ENCODE measurements at places on chromosomes 3 and 15.

- DNase-seq = no peak
Observed at GRCh38 chr3:14486460-14486859, 53.7 kb downstream of the GRIP2 start.

- no peak for DNase-seq
Observed at GRCh38 chr3:65479990-65480389, 558.7 kb downstream of the MAGI1 start.

GRCh38 chr15:41490355-41490754 is 3.3 kb upstream of the ITPKA start:
- peak; percentile 96 for DNase-seq

DNA sequence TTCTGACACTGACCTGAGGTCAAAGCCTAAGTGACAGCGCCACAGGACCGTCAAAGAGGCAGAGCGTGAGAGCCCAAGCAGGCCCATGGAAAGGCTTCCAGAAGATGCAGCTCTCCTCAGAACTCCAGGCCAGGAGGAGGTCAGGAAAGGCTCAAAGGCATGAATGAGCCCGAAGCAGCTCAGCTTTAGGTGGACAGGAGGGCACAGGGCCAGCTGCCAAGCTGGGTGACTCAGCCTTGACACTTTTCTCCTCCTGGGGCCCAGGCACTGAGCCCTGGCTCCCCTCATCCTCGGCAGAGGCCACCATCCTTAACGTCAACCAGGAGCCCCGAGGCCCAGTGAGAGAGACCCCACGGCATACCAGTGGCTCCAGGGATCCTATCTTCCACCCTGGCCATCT is 62.9 kb downstream of the ADCY5 start:
- DNase-seq = no peak

GRCh38 chr15:74608786-74609185 is 6.8 kb upstream of the CLK3 start:
- no peak for DNase-seq

DNA sequence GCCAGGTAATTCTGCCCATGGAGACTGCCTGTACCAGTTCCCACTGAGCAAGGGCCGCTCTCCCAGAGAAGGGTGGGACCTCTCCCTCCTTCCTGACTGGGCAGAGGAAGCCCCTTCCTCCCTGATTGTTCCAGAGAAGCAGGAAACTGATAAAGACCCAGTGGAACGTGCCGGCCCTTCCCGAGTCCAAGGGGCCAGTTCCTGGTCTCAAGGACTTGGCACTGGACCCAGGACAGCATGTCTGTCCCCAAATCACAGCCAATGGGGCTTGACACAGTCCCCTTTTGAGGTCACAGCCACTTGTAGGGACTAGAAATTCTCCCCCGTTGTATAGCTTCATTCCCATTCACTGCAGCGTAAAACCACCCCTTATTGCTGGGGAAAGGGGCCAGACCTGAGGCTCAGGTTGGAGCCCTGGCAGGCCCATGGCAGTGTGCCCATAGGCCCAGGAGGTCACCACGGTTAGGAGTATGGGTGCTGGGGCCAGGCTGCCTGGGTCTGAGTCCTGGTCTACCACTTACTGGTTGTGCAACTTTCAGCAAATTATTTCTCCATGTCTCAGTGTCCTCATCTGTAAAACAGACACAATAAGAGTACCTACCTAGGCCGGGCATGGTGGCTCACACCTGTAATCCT is 18.1 kb downstream of the CSRNP1 start:
- no peak for DNase-seq

DNA sequence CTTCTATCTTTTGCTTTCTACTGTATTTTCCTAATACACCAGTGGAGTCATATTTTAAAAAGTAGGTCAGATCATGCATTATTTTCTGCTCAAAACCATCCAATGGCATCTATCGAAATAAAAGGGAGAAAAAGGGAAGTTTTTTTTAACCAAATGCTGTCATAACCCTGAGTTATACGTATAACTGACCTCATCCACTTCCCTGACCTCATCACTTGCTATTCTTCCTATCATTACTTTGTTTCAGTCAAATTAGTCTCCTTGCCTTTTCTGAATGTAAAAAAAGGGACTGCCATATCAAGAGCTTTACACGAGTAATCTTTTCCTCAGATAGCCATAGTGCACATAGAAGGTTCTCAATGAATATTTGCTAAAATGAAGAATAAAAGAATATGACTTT is 1383.6 kb downstream of the ZPLD1 start:
- DNase-seq = no peak

- DNase-seq = no peak
Observed at GRCh38 chr3:53555068-53555588, 60.7 kb downstream of the CACNA1D start.

DNA sequence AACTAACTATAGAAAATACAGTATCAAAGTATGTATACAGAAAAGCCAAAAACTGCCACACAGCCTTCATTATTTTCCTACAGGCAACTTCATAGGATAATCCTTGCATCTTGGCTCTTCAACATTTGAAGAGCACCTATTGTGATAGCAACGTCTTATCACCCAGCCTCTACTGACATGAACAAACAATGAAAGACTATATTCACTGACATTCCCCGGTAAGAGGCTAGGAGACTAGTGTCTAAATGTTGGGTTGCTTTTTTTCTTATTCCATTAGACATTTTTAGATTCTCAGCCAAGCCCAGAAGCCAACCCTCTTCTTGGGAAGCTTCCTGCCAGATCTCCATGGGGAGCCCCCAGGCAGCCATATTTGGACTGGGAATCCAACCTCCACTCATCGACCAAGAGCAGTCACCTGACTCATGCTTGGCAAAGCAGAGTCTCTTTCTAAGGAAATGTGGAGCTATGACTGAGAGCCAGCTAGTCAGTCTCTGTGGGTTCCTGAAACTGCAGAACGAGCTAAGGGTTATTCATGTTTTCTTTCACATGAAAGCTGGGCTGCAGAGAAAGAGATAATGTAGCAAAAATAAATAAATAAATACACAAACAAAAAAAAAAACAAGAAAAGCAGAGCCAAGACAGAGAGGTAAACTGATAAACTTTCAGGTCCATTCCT is 227.5 kb downstream of the MAGI1 start:
- DNase-seq = no peak

DNA sequence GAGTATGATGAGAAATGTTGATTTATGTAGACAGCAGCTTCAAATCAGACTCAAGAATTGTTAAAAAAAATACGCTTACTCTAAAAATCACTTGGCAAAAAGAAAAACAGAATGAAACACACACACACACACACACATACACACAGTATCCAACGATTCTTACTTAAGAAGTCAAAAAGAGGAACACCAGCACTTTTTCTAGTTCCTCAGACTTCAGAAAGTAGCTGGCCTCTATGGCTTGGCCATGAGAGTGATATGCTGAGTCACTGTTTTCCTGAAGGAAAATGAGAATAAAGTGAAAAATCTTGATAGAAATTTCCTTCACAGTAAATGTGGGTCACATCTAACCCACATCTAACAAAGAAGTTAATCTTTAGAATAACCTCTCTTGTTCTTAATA is 22.1 kb downstream of the CNTN3 start:
- no peak for DNase-seq

DNA sequence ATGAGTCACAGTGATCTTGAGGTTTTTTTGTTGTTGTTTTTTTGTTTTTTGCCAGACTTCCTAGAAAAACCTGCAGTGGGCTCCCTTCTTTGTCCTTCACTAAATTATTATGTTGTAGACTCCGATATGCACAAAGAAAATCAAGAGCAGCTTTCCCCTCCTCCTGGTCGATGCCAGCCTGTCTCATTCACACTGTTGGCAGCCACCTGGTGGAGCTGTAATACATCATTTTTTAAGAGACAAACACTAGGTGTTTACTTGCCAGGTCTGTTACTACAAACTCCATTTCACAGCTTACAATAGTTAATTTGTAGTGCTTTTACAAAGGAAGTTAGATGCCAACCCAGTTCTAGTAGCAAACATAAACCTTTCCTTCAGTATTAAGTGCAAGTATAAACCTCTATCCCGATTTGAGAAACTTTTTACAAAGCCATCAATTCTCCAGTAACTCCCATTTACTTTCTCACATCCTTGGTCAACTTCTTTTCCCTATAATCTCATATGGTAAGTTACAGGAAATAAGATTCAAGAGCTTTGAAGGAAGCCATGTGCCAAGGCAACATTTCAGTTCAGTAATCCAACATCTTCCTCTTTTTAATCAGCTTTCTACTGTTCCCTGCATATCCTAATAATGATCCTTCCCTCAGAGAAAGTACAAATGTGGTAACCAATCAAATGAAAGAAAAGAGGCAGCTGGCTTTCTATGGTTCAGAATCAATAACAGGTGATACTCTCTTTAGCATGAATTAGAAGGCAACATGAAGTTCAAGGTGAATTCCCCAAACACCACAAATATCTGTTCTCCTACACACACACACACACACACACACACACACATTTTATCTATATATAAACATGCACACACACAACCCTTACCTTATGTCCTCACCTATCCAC is 14.0 kb downstream of the AAGAB start:
- peak; percentile 49 for DNase-seq

DNA sequence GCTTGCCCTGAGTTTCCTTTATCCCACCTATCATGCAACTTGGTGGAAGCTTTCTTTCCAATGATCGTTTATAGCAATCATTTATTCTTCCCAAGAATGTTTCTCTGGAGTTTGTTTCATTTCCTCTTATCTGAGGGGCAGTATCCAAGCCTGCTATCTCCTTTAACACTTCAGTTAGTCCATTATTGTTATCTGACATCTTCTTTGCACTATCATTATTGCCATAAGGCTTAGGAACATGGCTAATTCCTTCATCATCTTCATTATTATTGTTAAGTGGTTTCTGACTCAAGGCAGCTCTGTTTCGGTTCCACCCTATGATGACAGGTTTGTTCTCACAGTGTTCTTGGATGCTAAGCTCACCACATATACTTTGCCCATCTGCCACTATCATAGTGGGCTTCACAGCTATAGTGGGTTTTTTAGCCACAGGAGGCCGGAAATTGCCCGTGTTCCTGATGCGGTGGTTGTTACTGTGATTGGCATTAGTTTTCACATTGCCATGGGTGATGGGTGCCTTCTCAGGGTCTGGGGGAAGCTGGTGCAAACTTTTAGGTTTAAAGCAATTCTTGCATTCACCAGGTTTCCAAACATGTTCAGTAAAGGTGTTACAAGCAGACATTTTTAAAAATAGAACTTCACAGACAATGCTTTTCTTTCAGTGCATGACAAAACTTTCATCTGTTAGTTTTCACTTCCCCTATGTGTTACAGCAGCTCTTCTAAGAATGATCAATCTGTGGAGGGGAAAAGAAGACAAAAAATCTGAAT is 110.6 kb upstream of the TSPAN3 start:
- no peak for DNase-seq

DNA sequence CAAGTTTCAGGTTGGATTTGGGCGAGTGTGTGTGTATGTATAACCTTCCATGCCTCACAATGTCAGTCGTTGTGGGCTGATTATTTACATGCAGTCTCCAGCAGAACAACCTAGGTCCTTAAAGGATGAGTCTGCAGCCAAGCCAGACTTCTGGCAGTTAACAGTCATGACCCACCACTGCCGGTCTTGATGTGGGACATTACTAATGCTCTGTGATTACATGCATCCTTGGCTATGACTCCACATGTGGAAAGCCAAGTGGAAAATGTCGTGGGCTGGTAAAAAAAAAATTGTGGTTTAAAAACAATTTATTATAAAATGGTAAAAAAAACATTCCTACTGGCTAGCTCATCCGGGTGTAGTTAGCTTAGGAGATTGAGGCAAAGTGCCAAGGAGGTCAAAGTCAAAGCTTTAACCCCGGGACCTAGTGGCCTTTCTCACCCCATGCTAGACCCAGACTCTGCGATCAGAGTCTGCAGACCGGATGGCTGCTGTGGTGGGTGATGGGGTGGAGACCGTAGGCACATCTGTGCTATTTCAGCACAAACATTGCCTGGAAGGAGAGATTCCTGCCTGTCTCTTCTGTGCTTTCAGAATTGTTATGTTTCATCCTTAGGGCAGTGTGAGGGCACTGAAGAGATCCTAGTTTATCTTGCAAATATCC is 6.8 kb downstream of the RARRES1 start:
- DNase-seq = peak; percentile 58

DNA sequence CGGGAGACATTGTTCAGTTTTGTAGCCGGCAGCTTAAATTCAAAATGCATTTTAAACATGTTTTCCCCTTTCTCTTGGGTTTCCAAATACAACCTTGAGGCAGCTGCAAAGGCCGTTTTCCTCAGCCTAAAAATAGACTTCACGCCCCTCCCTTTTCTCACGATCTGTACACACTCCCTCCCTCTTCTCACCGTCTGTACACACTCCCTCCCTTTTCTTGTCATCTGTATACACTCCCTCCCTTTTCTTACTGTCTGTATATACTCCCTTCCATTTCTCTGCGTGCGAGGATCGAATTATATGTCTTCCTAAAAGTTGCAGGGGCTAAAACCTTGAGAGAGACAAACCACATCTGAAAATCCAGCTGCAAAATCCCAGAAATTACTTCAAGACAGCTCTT is 8.9 kb downstream of the MUC4 start:
- no peak for DNase-seq

DNA sequence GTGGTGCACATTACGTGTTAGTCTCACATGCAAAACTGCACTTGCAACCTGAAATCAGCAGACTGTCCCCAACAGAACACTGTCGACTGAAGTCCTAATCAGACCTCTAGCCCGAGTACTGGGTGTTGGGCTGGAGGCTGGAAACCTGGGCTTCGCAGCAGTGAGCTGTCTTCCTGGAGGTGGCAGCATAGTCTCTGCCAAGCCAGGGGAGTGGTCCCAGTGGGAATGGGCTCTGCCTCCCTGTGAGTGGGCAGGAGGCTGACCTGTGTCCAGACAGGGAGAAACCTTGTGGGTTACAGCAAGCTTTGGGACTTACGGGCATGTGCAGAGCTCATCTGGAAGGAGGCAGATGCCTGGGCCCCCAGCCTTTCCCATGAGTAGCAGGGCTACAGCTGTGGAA is 38.2 kb upstream of the MYZAP start:
- no peak for DNase-seq

DNA sequence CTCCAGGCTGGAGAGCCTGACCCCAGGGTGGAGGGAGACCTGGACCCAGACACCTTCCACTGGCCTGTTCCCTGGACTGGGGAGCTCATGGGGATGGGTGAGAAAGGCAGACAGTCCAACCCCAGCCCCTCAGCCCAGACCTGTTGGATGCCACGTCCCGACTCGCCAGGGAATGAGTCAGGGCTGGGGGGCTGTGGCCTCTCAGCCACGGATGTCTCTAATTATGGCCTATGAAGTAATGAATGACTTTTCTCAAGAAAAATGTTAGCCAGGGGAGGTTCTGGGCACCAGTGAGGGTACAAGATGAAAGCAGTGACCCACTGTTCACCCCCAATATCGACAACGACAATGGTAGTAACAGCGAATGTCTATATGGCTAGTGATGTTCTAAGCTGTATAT is 107.0 kb upstream of the RPL32 start:
- DNase-seq = no peak

- DNase-seq = no peak
Observed at GRCh38 chr3:108951820-108952501, 1.7 kb downstream of the GUCA1C start.

- no peak for DNase-seq
Observed at GRCh38 chr15:34953851-34954250, 15.7 kb downstream of the AQR start.

GRCh38 chr3:153957421-153957820 is 163.8 kb upstream of the ARHGEF26 start:
- no peak for DNase-seq
